ENCODE measurements at places on chromosomes 1 and 21. TPM values are rescaled to one million over a fixed set of nuclear protein-coding genes. Genes with fewer than 3 reads are reported as not detected.

Gene CYP4A11
- not detected for total RNA-seq

Gene C8B
- not detected for total RNA-seq

DNA sequence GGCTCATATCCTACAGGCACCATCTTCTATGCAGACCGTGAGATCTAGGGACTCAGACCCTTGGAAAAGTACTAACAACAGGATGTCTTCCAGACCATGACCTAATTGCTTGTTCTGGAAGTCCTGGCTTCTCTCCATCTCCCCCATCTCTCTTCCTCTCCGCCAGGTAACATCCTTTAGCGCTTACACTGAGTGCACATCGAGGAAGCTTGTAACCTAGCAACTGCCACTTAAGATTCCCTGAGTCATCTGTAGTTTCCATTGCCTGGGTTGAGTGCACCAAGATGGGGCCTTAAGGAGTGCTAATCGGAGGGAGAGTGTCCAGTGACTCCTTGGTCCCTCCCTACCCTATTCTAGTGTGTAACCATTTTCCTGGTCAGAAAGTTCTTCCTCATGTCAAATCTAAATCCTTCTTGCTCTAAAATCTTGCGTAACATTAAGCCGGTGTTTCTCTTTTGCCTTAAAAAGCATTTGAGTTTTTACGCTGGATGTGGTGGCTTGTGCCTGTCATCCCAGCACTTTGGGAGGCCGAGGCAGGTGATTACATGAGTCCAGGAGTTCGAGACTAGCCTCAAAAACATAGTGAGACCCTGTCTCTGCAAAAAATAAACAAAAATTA lies 9.7 kb downstream of the KLHDC8A start:
- H3K4me1 ChIP-seq = peaks cover 8% of the 10 kb centered on the region
- H3K4me3 ChIP-seq = no peak overlapping the region
- peaks cover 52% of the 10 kb centered on the region for H3K27me3 ChIP-seq
- H3K27ac ChIP-seq = no peak overlapping the region
- H3K36me3 ChIP-seq = no peaks in the 10 kb centered on the region

DNA sequence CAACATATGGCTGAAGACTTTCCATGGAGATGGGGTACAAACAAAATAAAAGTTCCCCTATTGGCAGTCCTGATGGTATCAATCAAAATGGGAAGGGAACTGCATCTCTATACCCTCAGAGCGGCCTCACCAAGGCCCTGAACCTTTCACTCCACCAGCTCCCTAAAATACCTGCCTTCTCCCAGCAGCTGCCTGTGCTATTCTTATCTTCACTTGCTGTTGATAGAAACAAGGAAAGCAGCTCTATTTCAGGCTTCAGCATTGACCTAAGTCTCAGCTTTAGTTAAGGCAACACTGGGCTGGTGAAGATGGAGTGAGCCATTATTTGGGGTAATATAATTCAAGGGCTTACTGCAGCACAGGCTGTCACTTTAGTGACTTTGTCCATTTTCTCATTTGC lies 21.7 kb upstream of the PIGC start:
- H3K36me3 ChIP-seq = no peaks in the 10 kb centered on the region
- H3K4me3 ChIP-seq = no peak overlapping the region
- peaks cover 9% of the 10 kb centered on the region for H3K4me1 ChIP-seq
- peaks cover 4% of the 10 kb centered on the region for H3K27me3 ChIP-seq
- DNase-seq = no peak

DNA sequence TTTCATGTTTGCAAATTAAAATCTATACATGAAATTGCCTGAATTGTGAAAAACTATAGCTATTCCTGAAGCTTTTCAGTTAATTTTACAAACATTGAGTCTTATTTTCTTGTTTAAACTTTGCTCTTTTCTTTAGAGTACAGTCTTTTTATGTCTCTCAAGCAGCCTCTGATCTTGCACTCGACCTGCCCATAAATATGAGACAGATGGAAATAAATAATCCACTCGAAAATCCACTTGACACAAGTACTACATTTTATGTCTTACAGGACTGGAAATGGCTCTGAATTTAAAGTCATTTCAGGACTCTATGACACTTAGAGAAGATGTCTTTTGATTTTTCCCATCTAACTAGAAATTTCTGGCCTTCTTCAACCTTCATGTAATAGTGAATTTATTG lies 283.8 kb downstream of the USP25 start:
- no peak overlapping the region for H3K27ac ChIP-seq
- no peak for DNase-seq
- no peaks in the 10 kb centered on the region for H3K27me3 ChIP-seq
- H3K4me3 ChIP-seq = no peak overlapping the region
- no peaks in the 10 kb centered on the region for H3K4me1 ChIP-seq

DNA sequence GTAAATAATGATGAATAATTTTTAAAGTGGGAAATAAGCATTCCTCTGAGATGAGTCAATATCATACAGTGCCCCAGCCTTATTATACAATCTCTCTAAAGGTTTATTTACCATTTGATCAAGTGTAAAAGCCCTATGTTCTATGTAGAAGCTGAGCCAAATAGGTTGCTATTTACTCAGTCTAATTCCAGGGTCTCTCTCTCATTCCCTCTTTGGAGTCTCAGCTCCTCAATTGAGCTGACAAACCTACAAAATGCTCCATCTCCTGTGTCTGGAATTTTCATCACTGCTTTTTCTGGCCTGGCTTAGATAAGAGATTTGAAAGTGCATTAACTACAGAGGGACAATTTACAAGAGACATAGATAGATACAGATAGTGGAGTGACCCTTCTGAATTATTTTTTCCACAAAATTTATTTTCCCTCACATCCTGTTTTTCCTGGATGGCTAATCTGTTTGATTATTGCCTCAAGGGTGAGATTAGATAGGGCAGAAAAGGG lies 24.8 kb upstream of the USH2A start:
- no peak overlapping the region for H3K4me3 ChIP-seq
- H3K27ac ChIP-seq = no peak overlapping the region
- peaks cover 8% of the 10 kb centered on the region for H3K4me1 ChIP-seq
- no peaks in the 10 kb centered on the region for H3K36me3 ChIP-seq

- H3K27me3 ChIP-seq = no peaks in the 10 kb centered on the region
- no peak overlapping the region for H3K4me3 ChIP-seq
- H3K4me1 ChIP-seq = peaks cover 55% of the 10 kb centered on the region
- DNase-seq = no peak
- no peaks in the 10 kb centered on the region for H3K36me3 ChIP-seq
These were observed 34.1 kb downstream of the TMCO4 start for GRCh38 chr1:19765623-19766022.

GRCh38 chr1:13652238-13652637 lies 47.8 kb upstream of the PRDM2 start:
- H3K4me1 ChIP-seq = no peaks in the 10 kb centered on the region
- H3K27ac ChIP-seq = no peak overlapping the region

- H3K27me3 ChIP-seq = no peaks in the 10 kb centered on the region
- DNase-seq = no peak
- no peaks in the 10 kb centered on the region for H3K36me3 ChIP-seq
- no peak overlapping the region for H3K27ac ChIP-seq
These were observed 2298.5 kb downstream of the MRPL39 start for GRCh38 chr21:23308741-23309140.

DNA sequence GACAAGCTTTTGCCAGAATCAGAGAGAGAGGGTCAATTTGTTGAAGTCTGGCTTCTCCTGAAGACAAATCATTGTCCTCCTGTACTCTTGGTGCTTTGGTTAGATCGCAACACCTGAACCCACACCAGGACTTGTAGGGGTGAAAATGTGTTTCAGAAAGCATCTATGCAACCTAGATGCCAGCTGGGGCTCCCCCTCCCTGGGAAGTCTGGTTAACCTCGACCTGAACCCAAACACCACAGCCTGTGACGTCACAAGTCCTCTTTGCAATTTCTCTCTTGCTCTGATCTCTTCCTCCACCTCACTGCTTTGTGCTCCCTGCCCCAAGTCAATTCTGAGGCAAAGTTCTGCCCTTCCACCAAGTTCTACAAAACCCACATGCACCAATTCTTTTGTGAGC lies 42.8 kb upstream of the USP24 start:
- no peak for DNase-seq
- peaks cover 2% of the 10 kb centered on the region for H3K27me3 ChIP-seq
- no peaks in the 10 kb centered on the region for H3K36me3 ChIP-seq
- H3K4me3 ChIP-seq = no peak overlapping the region
- peaks cover 4% of the 10 kb centered on the region for H3K4me1 ChIP-seq

DNA sequence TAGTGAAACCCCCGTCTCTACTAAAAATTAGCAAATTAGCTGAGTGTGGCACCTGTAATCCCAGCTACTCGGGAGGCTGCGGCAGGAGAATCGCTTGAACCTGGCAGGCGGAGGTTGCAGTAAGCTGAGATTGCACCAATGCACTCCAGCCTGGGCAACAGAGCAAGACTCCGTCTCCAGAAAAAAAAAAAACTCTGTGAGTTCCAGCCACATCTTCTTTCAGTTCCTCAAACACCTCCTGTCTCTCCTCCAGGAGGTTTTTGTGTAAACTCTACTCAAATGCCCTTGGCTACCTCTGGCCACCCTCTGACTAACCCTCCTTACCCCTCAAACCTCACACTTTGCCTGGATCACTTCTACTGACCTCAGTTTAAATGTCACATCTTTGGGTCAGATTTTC lies 38.1 kb downstream of the RCSD1 start:
- H3K4me3 ChIP-seq = no peak overlapping the region
- no peak for DNase-seq
- H3K27ac ChIP-seq = no peak overlapping the region
- H3K36me3 ChIP-seq = no peaks in the 10 kb centered on the region
- H3K27me3 ChIP-seq = no peaks in the 10 kb centered on the region

DNA sequence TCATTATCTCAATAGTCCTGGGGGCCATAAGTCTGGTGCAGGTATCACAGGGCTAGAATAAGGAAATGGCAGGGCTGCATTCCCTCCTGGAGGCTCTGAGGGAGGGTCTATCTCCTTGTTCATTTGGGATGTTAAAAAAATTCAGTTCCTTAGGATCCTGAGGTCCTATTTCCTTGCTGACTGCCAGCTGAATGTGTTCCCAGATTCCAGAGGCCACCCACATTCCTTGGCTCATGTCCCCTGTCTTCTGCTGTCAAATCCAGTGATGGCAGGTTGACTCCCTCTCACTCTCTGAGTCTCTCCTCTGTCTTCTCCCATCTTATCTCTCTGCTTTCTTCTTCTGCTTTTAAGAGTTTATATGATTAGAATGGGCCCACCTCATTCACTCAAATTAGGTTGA lies 400.6 kb downstream of the PTPRU start:
- no peaks in the 10 kb centered on the region for H3K27me3 ChIP-seq
- H3K4me1 ChIP-seq = peaks cover 25% of the 10 kb centered on the region
- no peaks in the 10 kb centered on the region for H3K36me3 ChIP-seq
- no peak overlapping the region for H3K4me3 ChIP-seq

- no peak overlapping the region for H3K4me3 ChIP-seq
- DNase-seq = no peak
- H3K27me3 ChIP-seq = no peaks in the 10 kb centered on the region
- peaks cover 2% of the 10 kb centered on the region for H3K36me3 ChIP-seq
- H3K4me1 ChIP-seq = peaks cover 11% of the 10 kb centered on the region
These were observed 59.5 kb upstream of the ENAH start for GRCh38 chr1:225712391-225712790.

DNA sequence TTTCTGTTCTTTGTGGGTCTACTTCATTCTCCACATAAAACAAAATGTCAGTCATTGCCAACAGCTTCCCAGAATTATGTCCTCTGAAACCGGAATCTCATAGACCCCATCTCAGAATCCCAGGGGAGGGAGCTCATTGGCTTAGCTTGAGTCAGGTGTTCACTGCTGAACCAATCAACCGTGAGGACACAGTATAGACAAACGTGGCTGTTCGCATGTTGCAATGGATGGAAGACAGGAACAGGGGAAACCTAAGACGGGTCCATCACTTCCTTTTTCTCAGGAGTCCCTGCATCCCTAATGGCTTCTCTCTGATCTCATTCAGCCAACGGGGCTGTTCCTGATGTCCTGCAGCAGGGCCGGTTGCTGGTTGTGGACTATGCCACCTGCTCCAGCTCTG lies 9.1 kb downstream of the CELA2A start:
- DNase-seq = no peak
- H3K4me1 ChIP-seq = no peaks in the 10 kb centered on the region
- no peaks in the 10 kb centered on the region for H3K27me3 ChIP-seq
- H3K4me3 ChIP-seq = no peak overlapping the region

DNA sequence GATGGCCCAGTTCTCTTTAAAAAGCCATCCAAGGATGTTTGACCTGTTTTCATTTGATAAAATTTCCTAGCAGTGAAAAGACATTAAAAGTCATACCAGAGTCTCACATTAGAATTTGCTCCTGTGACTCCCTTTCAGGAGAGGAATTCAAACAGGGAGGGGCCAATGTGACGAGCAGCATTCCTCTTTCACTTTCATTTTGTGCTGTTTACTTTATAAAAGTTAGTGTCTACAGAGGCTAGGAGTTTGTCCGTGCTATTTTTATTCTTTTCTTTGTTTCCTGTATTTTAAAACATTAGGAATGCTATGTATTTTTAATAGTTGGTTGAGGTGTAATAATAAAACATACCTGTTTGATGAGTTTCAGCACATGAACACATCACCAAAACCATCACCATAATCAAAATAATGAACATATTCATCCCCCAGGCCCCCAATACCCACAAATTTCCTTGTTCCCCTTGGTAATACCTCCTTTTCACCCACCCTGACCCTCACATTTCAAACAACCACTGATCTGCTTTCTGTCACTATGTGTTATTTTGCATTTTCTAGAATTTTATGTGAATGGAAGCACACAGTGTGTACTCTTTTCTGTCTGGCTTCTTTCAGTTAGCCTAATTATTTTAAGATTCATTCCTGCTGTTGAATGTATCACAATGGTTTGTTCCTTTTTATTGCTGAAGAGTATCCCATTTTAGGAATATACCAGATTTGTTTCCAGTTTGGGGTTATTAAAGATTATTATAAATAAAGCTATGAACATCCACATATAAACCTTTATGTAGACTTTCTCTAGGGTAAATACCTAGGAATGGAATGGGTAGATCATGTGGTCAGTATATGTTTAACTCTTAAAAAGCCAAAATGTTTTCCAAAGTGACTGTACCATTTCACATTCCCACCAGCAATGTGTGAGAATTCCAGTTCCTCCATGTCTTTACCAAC lies 129.5 kb downstream of the TENT5C start:
- no peaks in the 10 kb centered on the region for H3K36me3 ChIP-seq
- no peak for DNase-seq
- H3K27me3 ChIP-seq = peaks cover 12% of the 10 kb centered on the region
- H3K4me3 ChIP-seq = peak overlapping the region; percentile 68
- peaks cover 11% of the 10 kb centered on the region for H3K4me1 ChIP-seq

GRCh38 chr1:193036337-193037047 lies 22.7 kb downstream of the UCHL5 start:
- H3K4me1 ChIP-seq = no peaks in the 10 kb centered on the region
- DNase-seq = no peak
- no peak overlapping the region for H3K27ac ChIP-seq
- H3K27me3 ChIP-seq = no peaks in the 10 kb centered on the region
